ENCODE measurements at places on chromosomes 7 and 10.

DNA sequence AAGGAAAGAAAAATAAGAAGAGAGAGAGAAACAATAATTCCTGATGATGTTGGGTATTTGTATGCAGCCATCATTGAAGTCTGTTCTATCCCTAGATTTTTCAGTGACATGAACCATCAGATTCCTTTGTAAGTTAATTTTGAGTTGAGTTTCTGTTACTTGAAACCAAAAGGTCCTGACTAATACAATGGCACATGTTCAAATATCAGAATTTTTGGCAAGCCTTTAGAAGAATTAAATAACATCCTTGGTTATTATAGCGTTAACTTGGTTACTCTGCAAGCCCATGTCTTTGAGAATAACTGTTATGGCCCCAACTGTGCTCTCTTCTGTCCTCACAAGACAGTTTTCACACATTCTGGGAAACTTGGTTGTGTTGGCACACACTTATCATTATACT, 66.5 kb downstream of the SYPL1 start:
- DNase-seq, result no peak

DNA sequence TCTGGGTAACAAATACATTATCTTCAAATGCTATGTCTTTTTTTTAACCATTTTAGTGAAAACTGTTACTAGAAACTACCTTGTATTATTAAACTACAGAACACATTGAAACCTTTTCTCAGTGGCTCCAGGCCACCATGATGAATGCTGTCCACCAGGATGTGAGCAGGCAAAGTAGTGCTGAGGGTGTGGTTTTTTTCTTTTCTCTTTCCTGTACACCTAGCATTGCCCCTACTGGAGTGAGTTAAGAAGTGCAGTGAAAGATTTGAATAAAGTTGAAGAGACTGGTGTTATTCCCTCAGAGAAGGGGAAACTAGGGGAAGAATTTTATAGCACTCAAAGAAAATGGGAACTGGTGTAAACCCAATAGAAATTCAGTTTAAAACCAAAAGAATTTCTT, 120.0 kb upstream of the SAMD8 start:
- no peak for DNase-seq

GRCh38 chr7:87083865-87084519, 24.5 kb upstream of the ELAPOR2 start:
- no peak for DNase-seq

GRCh38 chr7:11858622-11859302, 26.8 kb upstream of the THSD7A start:
- no peak for DNase-seq

- no peak for DNase-seq
These were observed 730.5 kb downstream of the ZWINT start for GRCh38 chr10:55630491-55631056.

DNA sequence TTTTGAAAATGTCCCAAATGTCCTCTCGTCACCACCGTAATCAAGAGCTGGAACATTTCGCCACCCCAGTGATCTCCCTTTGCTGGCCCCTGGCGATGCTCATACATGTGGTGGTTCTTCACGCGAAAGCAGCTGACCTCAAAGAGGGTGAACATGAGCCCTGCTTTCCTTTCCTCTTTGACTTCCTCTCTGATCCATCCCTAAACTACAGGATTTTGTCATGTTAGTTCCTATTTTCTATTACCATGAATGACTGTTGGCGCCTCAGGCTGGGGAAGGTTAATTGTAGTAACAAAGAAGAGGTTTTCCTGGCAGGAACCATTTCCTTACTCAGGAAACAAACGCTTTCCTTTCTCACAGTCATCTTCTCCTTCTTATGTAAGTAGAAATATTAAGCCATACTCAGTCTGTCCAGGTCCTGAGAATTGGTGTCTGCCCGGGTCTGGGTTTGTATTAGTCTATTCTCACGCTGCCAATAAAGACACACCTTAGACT, 114.5 kb downstream of the INSYN2A start:
- no peak for DNase-seq

DNA sequence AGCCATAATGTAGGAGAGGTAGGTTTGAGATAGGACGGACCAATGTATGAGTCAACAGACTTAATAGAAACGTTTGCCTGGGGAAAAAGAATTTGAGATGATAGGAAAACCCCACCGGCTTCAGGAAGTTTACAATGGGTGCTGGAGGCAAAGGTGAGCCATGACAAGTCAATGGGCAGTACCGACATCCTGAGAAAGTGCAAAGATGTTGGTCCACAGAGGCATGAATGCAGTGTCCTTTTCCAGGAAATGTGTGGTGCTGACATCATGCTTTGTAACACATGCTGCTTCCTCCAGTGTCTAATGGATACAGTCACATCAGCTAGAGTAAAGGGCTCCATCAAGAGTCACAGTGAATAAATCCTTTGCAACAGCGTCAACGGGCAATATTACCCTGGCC, 533.6 kb downstream of the INHBA start:
- DNase-seq, result no peak

DNA sequence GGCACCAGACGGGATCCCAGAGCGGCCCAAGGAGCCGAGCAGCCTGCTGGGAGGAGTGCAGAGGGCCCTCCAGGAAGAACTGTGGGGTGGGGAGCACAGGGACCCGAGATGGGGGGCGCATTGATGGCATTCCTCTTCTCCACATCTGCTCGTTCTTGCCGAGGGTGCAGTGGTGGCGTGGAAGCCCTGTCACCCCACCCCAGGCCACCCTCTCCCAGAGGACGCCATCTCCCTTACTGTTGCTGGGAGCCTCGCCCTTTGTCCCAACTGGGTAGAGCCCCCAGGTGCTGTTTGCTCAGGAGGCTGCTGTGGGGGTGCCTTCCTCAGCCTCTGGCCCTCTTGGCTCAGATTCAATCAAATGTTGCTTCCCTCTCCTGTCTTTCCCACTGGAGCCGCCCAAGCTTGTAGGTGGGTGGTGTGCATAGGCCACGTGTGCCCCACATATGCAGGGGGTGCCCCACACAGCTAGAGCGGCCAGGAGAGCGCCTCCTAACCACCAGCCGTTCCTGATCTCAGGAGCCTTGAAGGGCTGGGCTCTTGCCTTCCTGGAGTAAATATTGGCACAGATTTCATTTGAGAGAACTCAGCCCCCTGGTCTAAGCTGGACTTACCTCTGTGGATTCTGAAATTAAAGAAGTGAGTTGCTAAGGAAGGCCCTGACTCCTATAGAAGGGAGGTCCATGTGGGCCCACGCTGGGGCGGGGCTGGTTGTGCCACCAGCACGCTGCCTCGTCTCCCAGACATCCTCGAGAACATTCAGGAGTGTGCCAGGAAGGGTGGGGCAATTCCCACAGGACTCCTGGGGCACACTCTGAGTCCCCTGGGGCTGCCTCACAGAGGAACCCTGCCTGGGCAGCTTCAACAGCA, 39.2 kb downstream of the ZNF467 start:
- no peak for DNase-seq

DNA sequence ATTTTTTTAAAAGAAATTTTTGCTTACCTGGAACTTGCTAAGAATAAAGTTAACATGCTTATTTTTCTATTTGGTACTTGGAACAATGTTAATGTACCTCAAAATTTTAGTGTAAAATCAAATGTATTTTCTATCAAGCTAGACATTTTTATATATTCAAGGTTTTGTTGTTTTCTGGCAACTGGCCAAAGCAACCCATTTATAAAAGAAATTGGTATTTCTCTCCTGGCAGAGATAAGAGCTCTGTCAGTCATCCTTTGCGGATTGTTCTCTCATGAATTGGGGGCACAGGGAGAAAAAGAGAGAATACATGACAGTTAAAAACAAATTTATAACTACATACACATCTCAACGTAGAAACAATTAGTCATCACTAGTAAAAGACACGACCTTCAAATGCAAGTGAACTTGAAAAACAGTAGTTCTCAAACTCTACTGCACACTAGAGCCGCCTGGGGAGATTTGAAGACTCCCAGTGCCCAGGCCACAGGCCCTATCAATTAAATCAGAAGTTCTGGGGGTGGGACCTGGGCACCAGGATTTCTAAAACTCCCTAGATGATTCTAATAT, 152.4 kb upstream of the LAMB4 start:
- no peak for DNase-seq

DNA sequence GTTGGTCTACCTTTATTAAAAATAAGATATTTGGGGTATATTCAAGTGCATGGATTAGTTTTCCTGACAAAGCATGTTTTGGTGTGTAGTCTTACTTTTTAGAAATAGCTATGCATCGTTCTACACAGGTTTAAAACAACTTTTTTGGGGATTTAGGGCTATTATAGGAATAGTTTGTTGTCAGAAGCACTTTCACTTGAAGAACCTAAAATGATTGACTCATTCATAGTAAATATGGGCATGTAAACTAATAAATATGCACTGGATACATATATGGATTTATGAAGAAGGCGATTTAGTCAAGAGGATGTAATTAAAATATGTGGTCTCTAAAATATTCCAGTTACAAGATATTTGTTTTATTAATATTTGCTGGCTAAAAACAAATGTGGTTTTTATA, 2.0 kb downstream of the ARL4A start:
- no peak for DNase-seq
